ENCODE measurements at places on chromosomes 1 and 21.

- no peak for DNase-seq
Measured at GRCh38 chr1:226372885-226373284, 35.0 kb downstream of the PARP1 start.

DNA sequence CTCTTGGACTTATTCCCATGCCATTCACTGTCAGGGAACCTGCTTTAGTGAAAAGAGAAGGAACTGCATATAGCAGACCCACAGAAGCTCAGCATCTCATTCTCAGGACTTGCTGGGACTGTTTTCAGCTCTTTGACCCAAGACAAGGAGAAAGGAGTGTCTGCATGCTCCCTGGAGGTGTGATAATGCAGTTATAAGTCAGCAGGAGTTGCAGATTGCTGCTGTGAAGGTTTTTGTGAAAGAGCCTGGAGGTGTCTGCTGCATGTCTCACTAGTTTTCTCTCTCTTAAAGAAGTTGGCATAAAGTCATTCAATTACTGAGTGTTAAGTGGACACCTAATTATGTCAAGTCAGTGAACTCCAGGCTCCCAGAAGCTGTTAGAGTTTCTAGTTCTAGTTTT lies 343.4 kb downstream of the BRINP2 start:
- DNase-seq: no peak

GRCh38 chr1:192807211-192808162 lies 1.4 kb upstream of the RGS2 start:
- no peak for DNase-seq

DNA sequence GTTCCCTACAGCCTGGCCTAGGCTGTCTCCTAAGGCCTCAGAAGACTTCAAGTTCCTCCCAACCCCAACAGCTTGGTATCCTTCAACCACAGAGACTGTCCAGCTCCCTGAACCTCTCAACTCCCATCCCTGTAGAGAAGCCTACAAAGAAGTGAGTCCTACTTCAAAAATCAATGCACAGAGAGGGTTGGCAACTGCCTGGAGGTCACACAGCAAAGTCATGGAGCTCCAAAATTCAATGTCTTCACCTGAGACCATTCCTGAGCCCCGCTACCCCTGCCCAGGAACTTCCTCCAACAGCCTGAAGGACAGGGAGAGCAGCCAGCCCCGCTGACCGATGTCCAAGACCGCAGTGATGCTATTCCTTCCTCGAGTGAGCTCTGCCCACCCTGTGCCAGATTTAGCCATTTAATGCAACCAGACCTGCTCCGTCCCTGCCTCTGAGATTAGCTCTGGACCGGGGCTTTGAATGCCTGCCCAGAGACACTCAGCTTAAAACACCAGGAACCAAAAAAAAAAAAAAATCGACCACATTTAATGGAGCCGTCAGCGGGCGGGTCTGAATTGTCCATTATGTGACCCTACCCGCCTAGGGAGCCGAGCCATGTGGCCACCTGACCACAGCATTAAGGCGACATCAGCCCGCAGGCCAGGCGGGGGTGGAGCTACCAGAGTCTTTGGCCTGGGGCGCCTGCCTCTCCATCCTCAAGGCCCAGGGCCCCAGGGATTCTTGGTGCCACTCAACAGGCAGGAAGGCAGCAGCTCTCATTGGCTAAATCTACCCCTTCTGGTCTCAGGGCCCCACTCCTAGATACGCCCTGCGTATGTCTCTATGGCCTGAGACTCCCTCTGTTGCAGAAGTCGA lies 148.6 kb downstream of the SYF2 start:
- no peak for DNase-seq

GRCh38 chr21:40687625-40688024 lies 159.3 kb downstream of the DSCAM start:
- DNase-seq: no peak

GRCh38 chr1:31795801-31796621 lies 19.8 kb downstream of the SPOCD1 start:
- DNase-seq: peak; percentile 59

GRCh38 chr1:67583462-67583950 lies 101.5 kb upstream of the GADD45A start:
- DNase-seq: no peak

DNA sequence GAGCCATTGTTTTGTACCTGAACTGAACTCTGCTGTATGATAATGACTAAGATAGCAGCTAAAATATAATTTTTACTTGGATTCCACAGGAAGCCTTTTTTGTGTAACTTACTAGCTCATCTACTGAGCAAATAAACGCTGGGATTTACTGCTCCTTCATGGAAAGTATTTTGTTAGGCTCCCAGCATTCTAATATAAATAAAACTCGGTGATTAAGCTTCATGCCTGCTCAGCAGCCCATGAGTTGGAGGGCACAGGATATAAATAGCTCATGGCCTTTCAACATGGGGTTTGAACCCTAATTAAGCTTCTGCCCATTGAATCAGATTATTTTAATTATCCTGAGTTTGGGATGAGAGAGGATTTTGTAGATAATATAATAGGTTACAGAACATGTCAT lies 180.0 kb downstream of the PCP4 start:
- DNase-seq: no peak

DNA sequence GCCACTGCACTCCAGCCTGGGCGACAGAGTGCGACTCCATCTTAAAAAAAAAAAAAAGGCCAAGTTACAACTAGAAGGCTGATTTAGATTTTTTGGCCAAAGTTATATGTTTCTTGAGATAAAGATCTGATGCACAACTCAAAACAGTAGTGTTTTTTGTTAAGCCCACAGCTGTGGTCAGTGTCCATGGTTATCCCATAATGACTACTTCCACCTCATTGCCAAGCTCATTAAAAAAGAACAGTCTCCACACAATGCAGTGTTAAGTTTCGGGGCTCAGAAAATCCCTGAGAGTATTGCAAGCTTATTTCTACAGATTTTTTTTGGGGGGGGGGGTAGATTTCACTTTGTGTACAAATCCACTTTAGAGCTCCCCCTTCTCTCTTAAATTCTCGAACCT lies 120.5 kb downstream of the RUNX1 start:
- no peak for DNase-seq

GRCh38 chr1:221149555-221150075 lies 270.4 kb downstream of the HLX start:
- DNase-seq: no peak

DNA sequence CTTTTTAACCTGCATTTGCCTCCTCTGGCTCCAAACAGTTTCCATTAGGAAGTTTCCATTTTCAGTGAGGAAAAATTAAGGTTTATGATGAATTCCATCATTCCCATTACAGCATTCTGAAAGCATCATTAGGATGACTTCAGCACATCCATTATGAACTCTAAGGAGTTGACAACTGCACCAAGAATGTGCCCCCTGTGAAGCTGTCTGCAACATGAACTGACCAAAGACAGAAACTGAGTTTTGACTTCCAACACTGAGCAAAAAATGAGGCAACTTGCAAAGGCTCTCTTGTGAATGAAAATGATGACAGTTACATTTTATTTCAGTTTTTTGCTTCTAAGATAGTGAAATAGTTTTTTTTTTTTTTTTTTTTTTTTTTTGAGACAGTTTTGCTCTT lies 18.3 kb upstream of the KCNE1 start:
- no peak for DNase-seq

GRCh38 chr1:12338017-12338416 lies 108.2 kb downstream of the VPS13D start:
- DNase-seq: no peak

- peak; percentile 93 for DNase-seq
Measured at GRCh38 chr1:25922056-25922970, 16.1 kb upstream of the STMN1 start.

DNA sequence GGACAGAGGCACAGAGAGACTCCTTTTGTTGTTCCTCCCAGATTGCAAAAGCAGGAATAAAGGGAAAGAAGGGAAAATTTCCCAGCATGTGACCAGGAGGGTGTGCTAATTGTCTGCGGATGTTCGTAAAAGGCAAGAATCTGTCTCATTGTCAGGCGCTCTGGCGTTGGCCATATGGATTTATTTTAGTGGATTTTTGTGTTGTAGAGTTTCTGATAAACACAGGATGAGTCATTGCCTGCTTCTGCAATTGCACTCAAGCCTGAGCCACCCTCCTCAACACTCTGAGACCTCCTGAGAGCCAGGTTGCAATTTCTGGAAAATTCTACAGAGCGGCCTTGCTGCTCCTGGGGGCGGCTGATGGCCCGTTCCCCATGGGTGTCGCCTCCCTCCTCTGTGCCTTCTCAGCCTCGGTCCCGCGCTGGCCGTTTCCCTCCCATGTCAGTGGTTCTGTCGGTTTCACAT lies 227.7 kb downstream of the KAZN start:
- no peak for DNase-seq

DNA sequence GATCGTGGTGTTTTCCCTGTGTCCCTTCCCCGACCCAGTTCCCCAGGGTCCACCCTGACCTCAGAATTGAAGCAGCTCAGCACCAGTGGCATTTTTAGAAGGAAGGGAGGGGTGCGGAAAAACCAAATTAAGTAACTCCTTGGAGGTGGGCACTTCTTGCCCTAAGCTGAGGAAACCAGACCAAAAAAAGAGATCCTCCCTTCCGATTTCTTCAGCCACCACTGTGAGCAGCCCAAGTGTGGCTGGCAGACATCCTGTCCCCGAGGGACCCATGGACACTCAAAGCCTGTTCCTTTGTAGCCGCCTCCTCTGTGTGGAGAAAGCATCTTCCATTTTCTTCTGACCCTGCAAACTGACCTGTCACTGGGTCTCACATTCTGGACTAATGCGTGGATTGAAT lies 31.3 kb downstream of the KIRREL1 start:
- DNase-seq: no peak

DNA sequence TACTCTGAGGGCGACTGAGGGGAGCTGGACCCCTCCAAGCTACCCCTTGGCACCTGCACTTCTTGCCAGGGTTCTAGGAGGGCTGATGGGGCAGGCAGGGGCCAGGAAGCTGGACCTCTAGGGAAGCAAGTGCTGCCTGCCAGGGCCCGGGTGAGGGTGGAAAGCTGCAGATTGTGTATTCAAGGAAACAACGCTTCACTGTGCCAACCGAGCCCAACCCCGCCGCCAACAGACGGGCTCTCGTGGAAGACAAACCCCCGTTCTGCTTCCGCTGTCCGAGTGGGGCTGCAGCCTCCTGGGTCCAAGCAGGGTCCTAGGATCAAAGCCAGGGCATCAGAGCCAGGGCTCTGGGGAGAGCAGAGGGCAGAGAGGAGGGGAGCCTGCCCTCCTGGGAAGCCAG lies 3.2 kb downstream of the EFHD2 start:
- no peak for DNase-seq

GRCh38 chr1:214331827-214332423 lies 51.0 kb downstream of the SMYD2 start:
- DNase-seq: no peak

DNA sequence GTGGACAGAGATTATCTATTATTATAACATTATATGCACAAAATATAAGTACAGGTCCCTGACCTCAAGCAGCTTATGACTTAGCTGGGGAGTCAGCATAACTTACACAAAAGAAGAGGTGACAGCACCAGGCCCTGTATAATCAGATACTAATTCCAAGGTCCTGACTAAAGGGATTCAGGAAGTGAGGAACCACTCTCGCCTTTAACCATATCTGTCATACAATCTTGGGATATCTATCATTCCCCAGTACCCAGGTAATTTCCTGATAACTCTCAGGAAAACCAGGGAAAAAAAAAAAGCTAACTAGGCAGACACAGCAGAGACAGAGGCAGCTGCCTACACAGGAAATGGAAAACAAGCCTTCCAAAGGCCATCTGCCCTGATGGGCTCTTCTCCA lies 78.5 kb upstream of the CAMK1G start:
- no peak for DNase-seq

GRCh38 chr21:22804151-22804550 lies 1805.9 kb downstream of the NCAM2 start:
- no peak for DNase-seq

DNA sequence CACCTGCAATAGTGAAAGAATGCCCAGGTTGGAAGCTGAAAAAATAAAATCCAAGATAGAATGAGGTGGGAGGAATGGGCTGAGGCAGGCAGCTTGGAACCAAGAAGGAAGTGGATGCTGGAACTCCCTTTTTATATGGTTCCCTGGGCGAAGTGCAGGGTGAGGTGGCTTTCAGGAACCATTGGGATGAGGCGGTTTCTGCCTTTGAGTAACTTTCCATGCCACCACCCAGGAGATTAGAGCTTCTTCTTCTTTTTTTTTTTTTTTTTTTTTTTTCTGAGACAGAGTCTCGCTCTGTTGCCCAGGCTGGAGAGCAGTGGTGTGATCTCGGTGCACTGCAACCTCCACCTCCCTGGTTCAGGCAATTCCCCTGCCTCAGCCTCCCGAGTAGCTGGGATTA lies 17.8 kb upstream of the MRPS6 start:
- no peak for DNase-seq

DNA sequence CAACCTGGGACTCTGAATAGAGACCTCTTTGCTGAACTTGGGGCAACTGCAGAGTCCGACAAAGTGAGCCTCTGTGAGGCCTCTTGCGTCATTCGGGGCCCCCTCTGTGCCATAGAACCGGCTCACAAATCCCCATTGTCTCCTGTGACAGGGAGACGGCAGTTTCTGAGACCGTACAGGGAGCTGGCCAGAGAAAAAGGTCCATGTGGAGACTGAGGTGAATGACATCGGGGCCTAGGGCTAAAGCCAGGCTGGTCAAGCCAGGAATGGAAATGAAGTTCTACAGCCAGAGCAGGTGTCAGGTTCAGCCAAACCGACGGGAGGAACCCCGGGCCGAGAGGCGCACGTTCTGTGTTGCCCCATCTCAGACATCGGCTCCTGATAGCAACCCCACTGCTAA lies 37.1 kb upstream of the TRIM67 start:
- DNase-seq: no peak

DNA sequence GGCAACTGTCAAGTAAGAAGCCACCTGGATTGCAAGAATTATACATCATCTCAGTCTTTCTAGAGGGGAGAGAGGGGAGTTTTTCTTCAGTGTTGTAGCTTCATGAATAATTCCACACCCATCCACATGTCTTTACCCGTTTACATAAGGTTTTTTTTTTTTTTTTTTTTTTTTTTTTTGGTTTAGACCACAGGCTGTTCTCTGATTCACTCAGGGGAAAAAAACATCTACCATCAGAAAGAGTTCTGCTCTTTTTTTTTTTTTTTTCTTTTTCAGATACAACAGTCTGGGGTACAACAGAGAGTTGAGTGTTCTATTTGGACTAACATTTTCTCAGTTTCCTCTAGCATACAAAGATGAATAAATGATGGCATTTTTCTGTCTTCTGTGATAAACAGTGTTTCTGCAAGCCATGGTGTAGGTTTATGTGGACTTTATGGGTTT lies 4.9 kb upstream of the KIF14 start:
- DNase-seq: no peak

GRCh38 chr1:239841631-239842030 lies 250.1 kb upstream of the FMN2 start:
- no peak for DNase-seq
